ENCODE measurements at places on chromosomes 2 and 18.

GRCh38 chr2:171706152-171706803, 19.0 kb downstream of the DYNC1I2 start:
- DNase-seq = peak; percentile 18

DNA sequence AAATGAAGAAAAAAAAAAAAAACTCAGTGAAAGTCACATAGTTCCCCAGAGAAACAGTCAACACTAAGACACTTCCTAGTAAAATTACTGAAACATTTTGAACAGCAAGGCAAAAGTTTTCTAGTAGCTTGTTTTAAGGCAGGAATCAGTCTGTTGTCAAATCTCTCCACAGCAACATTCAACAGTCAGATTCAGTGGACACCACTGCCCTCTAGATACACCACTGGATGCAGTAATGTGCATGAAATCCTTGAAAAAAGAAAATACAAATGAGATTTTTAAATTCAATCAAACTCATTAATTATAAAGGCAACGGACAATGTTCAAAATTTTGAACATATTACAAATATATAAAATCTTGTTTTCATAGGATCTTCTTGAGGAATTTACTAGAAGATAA, 46.4 kb downstream of the GRB14 start:
- no peak for DNase-seq

GRCh38 chr2:190607014-190607597, 41.8 kb upstream of the NAB1 start:
- DNase-seq = no peak

GRCh38 chr2:237488295-237488694, 1.2 kb downstream of the MLPH start:
- no peak for DNase-seq

DNA sequence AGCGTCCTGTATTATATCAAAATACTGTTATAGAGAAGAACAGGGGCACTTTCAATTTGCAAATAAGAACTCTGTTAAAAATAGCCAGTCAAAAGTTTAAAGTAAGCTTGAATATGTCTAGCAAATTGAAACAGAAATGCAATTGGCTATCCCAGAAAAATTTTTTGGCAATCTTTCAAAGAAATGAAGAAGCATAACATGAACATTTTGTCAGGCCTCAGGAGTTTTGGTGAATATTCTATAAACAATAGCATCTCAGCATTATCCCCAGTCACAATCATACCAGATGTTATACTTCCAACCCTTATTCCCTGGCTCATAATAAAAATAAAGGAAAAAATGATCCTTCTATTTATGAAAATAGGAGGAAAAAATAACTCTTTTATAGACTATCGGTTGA, 252.4 kb downstream of the GRB14 start:
- no peak for DNase-seq

- no peak for DNase-seq
Measured at GRCh38 chr18:26005950-26006349, 84.5 kb downstream of the SS18 start.

Measured in NCI-H1092 treated with DMSO at 0.1 percent for 48 hours (cell line).